ENCODE measurements at places on chromosomes 16 and 17. TPM values are rescaled to one million over a fixed set of nuclear protein-coding genes. Genes with fewer than 3 reads are reported as not detected.
A peak's percentile ranks its signal among the peaks of the same experiment; 100 is the strongest.

GRCh38 chr16:11165349-11165748 lies 90.7 kb downstream of the SOCS1 start:
- no peak for DNase-seq

GRCh38 chr17:62656446-62656845 lies 29.0 kb downstream of the MRC2 start:
- no peak for DNase-seq

- no peak for DNase-seq
Measured at GRCh38 chr16:80602894-80603293, 62.1 kb downstream of the DYNLRB2 start.

DNA sequence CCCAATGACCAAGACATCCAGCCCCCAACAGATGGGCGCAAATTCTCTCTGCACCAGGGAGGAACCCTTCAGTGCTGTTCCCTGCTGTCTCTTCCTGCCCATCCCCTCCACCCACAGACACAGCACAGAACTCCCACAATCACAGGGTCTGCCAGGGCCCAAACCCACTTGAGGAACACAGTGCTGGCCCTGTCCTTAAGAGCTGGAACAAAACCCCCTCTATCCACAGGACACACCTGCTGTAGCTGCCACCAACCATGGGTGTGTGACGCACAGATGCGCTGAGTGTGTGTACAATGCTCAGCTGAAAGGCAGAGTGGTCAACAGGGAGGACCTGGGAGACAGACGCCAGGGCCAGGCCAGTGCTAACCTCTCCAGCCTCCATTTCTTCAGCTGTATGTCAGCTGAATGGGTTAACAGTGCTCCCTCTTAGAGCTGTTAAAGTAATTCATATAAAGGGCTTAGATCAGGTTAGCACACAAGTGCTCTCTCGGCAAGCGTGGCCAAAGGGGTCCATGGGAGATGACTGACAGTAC lies 62.1 kb downstream of the AMFR start:
- no peak for DNase-seq

GRCh38 chr17:38877130-38877851 lies 7.4 kb downstream of the LASP1 start:
- no peak for DNase-seq

CACNG1 gene
- total RNA-seq: not detected

RAMP2 gene
- 0.27 TPM for total RNA-seq

KIF2B gene
- under 0.01 TPM for total RNA-seq

DNA sequence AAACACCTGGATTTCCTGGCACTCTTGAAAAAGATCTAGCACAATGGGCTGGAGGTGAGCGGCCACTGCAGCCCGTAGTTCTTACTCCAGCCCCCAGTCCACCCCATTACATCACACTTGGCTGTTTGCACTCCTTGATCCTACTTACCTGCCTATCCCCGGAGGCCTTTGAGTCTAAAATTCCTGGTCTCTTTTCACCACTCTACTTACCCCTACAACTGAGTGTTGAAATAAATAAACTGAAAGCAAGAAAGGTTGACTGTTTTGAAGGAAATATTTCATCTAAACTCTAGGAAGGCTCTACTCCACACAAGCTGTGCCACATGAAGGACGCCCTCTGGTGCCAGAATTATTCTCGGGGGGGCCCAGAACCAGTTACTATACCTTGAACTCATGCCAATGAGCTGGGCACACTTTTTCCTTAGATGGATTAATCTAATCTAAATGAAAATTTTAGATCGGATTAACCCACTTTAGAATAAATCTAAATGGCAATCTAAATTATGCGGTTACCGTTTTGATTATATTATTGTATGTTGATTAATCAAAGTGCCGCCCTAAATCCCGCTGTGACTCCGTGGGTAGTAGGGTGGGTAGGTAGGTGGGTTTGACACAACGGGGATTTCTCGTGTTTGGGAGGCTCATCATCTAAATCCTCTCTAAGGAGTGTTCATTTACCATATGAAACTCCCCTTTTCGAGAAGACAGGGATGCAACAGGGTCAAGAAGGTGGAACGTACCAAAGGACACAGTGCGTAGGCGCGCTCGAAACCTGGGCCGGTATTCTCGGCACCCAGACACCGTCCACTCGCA lies 651 bp upstream of the EIF1 start:
- no peak for DNase-seq

DNA sequence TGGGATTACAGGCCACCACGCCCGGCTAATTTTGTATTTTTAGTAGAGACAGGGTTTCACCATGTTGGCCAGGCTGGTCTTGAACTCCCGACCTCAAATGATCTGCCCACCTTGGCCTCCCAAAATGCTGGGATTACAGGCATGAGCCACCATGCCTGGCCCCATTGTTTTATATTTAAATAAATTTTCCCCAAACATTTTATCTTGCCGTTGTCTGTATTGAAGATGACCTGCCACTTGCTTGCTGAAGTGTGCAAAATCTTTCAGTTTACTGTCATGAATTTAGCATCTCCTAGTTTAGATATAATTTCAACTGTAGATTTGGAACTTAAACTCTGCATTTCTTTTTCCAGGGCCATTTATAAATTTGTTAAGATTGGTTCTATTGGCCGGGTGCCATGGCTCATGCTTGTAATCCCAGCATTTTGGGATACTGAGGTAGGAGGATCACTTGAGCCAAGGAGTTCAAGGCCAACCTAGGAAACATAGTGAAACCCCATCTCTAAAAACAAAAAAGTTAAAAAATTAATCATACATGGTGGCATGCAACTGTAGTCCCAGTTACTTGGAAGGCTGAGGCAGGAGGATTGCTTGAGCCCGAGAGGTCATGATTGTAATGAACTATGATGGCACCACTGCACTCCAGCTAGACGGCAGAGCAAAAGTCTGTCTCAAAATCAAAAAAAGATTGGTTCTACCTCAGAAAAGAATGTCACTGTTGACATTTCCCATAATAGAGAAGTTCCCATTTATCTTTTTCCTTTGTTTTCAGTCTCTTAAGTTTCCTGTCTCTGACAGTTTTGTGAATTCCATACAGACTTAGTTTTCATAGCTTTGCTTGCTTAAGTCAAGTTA lies 84.4 kb downstream of the VMP1 start:
- no peak for DNase-seq

KRT32 gene
- not detected for total RNA-seq

DNA sequence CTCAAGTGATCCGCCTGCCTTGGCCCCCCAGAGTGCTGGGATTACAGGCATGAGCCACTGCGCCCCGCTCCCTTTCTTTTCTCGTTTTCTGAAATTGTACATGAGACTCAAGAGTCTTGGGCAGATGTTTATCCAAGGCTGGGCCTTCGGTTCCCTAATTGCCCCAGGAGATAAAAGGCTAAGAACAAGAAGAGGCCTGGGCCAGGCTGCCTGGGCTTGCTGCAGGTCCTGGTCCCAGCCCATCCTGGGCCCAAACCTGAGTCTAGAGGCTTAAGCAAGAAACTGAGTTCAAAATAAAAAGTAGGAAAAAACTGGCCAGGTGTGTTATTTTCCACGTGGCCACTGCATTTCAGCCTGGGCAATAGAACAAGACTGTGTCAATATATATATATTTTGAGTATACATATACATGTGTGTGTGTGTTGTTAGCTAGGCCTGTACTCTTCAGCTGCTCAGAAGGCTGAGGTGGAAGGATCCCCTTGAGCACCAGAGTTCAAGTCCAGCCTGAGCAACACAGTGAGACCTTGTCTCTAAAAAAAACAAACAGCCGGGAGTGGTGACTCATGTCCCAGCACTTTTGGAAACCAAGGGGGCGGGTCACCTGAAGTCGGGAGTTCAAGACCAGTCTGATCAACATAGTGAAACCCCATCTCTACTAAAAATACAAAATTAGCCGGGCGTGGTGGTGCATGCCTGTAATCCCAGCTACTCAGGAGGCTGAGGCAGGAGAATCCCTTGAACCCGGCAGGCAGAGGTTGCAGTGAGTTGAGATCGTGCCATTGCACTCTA lies 6.8 kb upstream of the CLUH start:
- no peak for DNase-seq

EARS2 gene
- 35.8 TPM for total RNA-seq

- DNase-seq: no peak
Measured at GRCh38 chr17:57619061-57619937, 125.8 kb downstream of the CCDC182 start.

DNASE1L2 gene
- total RNA-seq: 0.54 TPM

DNA sequence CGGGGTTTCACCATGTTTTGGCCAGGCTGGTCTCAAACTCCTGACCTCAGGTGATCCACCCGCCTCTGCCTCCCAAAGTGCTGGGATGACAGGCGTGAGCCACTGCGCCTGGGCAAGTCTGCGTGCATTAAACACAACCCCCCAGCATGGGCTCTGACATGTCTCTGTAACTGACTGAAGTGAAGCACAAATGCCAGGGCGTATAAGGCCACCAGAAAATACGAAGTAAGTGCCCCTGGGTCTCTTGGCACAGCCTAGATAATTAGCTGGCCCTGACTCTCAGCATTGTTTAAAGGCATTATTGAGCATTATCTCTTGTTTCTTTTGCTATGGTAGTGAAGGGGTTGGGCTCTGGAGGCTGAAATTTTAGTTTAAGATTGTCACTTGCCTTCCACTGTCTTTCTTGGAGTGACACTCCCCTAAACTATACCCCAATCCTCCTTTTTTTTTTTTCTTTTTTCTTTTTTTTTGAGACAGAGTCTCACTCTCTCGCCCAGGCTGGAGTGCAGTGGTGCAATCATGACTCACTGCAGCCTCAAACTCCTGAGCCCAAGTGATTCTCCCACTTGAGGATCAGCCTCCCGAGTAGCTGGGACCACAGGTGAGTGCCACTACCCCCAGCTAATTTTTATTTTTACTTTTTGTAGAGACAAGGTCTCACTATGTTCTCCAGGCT lies 8.2 kb upstream of the SEC14L1 start:
- DNase-seq: no peak

DNA sequence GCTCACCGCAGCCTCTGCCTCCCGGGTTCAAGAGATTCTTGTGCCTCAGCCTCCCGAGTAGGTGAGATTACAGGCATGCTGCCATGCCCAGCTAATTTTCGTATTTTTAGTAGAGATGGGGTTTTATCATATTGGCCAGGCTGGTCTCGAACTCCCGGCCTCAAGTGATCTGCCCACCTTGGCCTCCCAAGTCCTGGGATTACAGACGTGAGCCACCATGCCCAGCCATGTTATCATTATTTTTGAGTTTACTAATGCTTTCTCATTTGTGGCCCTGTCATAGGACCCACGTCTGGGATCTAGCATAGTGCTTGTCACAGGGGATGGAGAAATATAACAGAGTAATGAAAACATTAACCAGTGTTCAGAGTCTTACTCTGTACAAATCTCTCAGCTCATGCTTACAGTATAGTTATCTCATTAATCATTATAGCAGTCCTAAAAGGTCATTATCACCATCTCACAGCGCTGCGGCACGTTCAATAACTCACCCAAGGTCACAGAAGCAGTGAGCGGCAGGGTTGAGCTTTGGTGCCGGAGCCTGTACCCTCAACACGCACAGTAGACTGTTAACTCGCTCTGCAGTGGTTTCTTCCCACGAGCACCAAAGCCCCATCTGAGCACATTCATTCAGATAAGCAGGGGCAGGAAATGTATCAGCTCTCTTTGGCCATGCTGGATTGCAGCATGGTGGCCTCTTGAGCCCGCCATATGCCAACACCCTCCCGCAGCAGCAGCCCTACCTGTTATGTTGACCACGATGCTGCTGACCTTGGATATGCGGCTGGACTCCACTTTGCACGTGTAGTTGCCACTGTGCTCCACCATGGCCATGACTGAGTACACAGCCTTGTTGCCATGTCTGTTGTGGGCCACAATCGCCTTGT lies 21.4 kb downstream of the PECAM1 start:
- no peak for DNase-seq

PABPN1L gene
- total RNA-seq: 0.54 TPM

- no peak for DNase-seq
Measured at GRCh38 chr17:66450008-66450851, 147.8 kb downstream of the PRKCA start.

GRCh38 chr16:27805828-27806351 lies 255.9 kb downstream of the KATNIP start:
- no peak for DNase-seq

KRTAP1-5 gene
- total RNA-seq: not detected

DNA sequence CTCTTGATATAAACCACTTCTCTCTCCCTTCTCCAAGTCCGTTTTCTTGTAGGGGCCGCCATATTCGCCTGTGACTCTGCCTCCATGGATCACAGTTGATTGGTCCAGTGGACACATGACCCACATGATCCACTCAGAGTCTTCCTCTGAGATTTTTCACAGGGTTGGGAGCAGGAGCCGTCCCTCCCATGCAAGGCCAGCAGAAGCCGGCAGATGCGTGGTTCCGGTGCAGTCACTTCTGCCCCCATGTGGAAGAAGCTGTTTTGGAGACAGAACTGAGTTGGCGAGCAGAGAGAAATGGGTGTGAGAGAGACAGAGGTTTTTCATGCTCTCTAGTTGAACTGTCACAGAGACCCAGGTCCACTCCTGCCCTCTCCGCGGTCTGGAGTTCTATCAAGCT lies 83.3 kb downstream of the C16orf95 start:
- peak; percentile 41 for DNase-seq

GRCh38 chr16:84577034-84577803 lies 40.7 kb downstream of the COTL1 start:
- DNase-seq: no peak

GRCh38 chr17:62017496-62017895 lies 47.6 kb downstream of the MED13 start:
- DNase-seq: no peak

DNA sequence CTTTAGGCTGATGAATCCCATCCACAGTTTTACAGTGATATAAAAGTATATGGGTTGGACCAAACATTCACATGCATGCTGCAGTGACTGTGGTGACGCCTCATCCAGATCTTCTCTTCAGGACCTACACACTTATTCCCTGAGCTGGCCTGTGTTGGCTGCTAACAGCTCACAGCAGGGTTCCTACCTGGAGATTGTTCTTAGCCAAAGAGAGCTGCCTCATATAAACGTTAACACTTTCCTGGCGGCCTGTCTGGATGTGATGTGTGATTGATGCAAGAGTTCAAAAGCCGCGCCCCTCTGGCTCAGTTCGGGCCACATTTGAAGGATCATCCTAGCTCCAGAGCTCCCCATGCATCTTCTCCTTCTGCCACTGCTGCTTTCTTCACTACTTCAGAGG lies 93.0 kb upstream of the NETO2 start:
- no peak for DNase-seq

DNA sequence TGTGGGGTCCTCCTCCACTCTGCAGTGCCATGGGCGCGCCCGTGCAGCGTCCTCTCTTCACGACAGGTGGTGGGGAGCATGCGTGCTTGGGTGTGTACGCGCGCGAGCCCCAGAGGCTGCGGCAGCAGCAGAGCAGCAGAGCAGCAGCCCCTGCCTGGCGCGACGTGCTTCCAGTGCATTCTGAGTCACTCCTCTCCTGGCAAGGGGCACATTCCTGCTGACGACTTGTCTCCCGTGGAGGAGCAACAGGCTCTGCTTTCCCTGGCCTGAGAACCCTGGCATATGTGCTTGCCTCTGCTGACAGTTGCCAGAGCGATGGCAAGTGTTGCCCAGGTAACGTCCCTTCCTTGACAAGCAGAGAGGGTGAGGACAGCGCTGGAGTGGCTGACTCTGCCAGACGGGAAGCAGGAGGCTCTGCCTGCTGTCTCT lies 133.8 kb upstream of the PLCG2 start:
- no peak for DNase-seq

Data from hematopoietic multipotent progenitor cell (in vitro differentiated cells).